ENCODE measurements at places on chromosomes 3 and 15. TPM values are rescaled to one million over a fixed set of nuclear protein-coding genes. Genes with fewer than 3 reads are reported as not detected.

Gene OR5K4
- not detected for total RNA-seq

Gene TBC1D21
- not detected for total RNA-seq

Gene RBPMS2
- 0.22 TPM for total RNA-seq

Gene KY
- 0.43 TPM for total RNA-seq

Gene NOP10
- total RNA-seq, result 266 TPM

Gene CHRM5
- total RNA-seq, result under 0.01 TPM

Gene SMCO1
- total RNA-seq, result not detected

Gene CPNE4
- not detected for total RNA-seq

Gene PLSCR2
- total RNA-seq, result not detected

Gene COL6A5
- total RNA-seq, result 0.14 TPM

Gene UBL7
- total RNA-seq, result 54.7 TPM

Gene MST1
- 5.9 TPM for total RNA-seq

Gene DHX30
- total RNA-seq, result 55.6 TPM

Gene TGFBR2
- 219 TPM for total RNA-seq

Gene GPR149
- not detected for total RNA-seq

Gene ZPLD1
- total RNA-seq, result 0.14 TPM

Gene THSD4
- 102 TPM for total RNA-seq

Gene P2RY12
- not detected for total RNA-seq

Gene HGD
- total RNA-seq, result 0.14 TPM

Gene SELENOT
- total RNA-seq, result 167 TPM

Gene NR2C2
- total RNA-seq, result 22.3 TPM

Gene TMEM44
- total RNA-seq, result 16.9 TPM

Gene KATNBL1
- 68.9 TPM for total RNA-seq

Gene RBP2
- total RNA-seq, result not detected

Gene PTX3
- total RNA-seq, result 602 TPM

Gene CCR8
- total RNA-seq, result not detected

Gene ARRDC4
- total RNA-seq, result 2.8 TPM

Gene DUOXA1
- total RNA-seq, result not detected

Gene SMAD6
- 1.7 TPM for total RNA-seq

Gene PKM
- total RNA-seq, result 1,680 TPM

Gene MYL3
- total RNA-seq, result not detected

Gene RTP4
- total RNA-seq, result 1.4 TPM

Gene ADGRG7
- not detected for total RNA-seq

Gene MESD
- 26.8 TPM for total RNA-seq

Gene SPINK8
- total RNA-seq, result not detected

Gene EIF1B
- 15.6 TPM for total RNA-seq

Gene CHDH
- total RNA-seq, result 0.29 TPM

Gene DNAH12
- 0.14 TPM for total RNA-seq

Gene AADACL2
- not detected for total RNA-seq

Gene TMCO5A
- total RNA-seq, result not detected

Gene TGM5
- not detected for total RNA-seq

Gene APOD
- total RNA-seq, result 2.0 TPM

Gene CISH
- total RNA-seq, result 2.0 TPM

Gene SERPINI2
- total RNA-seq, result not detected

Gene ASB14
- not detected for total RNA-seq

Gene DCLK3
- total RNA-seq, result not detected

Gene EXD1
- total RNA-seq, result not detected

Gene TMEM115
- total RNA-seq, result 85.1 TPM

Gene LHFPL4
- not detected for total RNA-seq

Gene FGF12
- not detected for total RNA-seq

Gene CFAP91
- under 0.01 TPM for total RNA-seq

Gene UCN2
- total RNA-seq, result 25.1 TPM

Gene FBXL22
- not detected for total RNA-seq

Gene ZNF106
- total RNA-seq, result 42.7 TPM

Gene CPLX3
- total RNA-seq, result not detected

Measured in placental pericyte (primary cell).